ENCODE measurements at places on chromosomes 11 and 22. TPM values are rescaled to one million over a fixed set of nuclear protein-coding genes. Genes with fewer than 3 reads are reported as not detected.

The SAA4 gene
- total RNA-seq = not detected

The UVRAG gene
- total RNA-seq = 10.1 TPM

The APIP gene
- 23.3 TPM for total RNA-seq

The KCNC1 gene
- total RNA-seq = 0.10 TPM

The DEUP1 gene
- not detected for total RNA-seq

The RIC3 gene
- 0.95 TPM for total RNA-seq

The BBOX1 gene
- total RNA-seq = not detected

The GSTP1 gene
- 1,398 TPM for total RNA-seq

The LRRC56 gene
- 0.55 TPM for total RNA-seq

The ABCC8 gene
- 1.4 TPM for total RNA-seq

The DGCR6 gene
- 0.55 TPM for total RNA-seq

The LRRN4CL gene
- 0.12 TPM for total RNA-seq

The PRRG4 gene
- total RNA-seq = 0.58 TPM

The FJX1 gene
- total RNA-seq = 40.3 TPM

The KDELR3 gene
- 19.0 TPM for total RNA-seq

The SLC25A18 gene
- total RNA-seq = not detected

The MUC6 gene
- not detected for total RNA-seq

The IL17RA gene
- 5.6 TPM for total RNA-seq

The MGAT3 gene
- 0.35 TPM for total RNA-seq

The TMEM151A gene
- total RNA-seq = 3.2 TPM

The ACR gene
- total RNA-seq = not detected

The OR2D2 gene
- not detected for total RNA-seq

The OR52N4 gene
- total RNA-seq = not detected

The SMC1B gene
- 0.02 TPM for total RNA-seq

The LRRC32 gene
- 0.15 TPM for total RNA-seq

The MS4A7 gene
- total RNA-seq = not detected

The HYOU1 gene
- total RNA-seq = 57.6 TPM

The APOBEC3B gene
- 31.5 TPM for total RNA-seq

The MRGPRE gene
- total RNA-seq = not detected

The PES1 gene
- total RNA-seq = 113 TPM

The CECR2 gene
- total RNA-seq = 0.12 TPM

The SCO2 gene
- total RNA-seq = 3.2 TPM

The ZNF202 gene
- 9.3 TPM for total RNA-seq

The LARGE1 gene
- 4.1 TPM for total RNA-seq

All from A549 treated with CpdA at 1 μM for 4 hours (cell line).